ENCODE measurements at places on chromosomes 5 and 9.
A peak's percentile ranks its signal among the peaks of the same experiment; 100 is the strongest.

DNA sequence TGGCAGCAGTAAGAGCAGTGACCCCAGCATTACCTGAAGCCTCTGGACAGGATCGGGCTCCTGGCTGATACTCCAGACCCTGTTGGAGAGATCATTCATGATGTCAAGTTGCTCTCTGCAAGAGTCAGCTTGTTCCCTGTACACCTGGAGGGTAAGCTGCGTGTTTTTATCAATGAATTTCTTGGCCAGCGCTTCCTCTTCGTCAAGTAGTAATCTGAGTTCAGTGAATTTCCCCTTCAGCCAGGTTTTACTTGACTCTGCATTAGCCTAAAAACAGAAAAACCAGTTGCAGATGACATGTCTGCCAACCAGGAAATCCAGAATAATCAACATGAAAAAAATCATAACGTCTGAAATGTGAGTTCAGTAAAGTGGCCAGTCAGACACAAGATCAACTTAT lies 19.1 kb downstream of the TRIM14 start:
- no peak for DNase-seq

DNA sequence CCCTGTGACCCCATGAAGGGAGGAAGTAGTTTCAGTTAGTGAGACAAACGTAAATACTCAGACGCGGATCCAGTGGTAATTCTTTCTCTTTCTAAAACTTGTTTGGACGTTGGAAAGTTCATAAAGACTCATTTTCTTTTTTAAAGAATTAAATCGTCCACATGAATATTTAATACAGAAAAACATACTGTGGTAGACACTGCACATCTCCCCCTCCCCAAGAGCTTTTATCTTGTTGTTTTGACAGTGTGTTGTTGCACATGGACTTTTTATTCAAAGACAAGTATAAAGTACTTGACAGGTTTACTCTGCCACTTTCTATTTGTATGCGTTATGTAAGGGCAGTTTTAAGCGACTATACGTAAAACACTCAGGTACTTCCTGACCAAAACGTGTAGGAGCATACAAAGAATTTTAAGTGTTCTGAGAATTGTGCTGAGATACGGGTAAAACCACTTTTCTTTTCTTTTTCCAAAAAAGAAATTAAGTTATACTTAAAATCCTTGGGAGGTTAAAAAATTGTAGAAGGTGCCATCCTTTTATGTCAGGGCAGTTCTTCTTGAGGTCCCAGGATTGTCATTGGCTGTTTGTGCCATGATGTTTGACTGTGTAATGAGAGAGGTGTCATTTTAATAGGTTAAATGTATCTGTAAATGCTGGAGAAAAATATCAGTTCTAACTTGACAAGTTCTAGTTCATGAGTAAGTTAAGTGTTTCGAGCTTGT lies 1.3 kb downstream of the NIPBL start:
- DNase-seq = peak; percentile 42

DNA sequence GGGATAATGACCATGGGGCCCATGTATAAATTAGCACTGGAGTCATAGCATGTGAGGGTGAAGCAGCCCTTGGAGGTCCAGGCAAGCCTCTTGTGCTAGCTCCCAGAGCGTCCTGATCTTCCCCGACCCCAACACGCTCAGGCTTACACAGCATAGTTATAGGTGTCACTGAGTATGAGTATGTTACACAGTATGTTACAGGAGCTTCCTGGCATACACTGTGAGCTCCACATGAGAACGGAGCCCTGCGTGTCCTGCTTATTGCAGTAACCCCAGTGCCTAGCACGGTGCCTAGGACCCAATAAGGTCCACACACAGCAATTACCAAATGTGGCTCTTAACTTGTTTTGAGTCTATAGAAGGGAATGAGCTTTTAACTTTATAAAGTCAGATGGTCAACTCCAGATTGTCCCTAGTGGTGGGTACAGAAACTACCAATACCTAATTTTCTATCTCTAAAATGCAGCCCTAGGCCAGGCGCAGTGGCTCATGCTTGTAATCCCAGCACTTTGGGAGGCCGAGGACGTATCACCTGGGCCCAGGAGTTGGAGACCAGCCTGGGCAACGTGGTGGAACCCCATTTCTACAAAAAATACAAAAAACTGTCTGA lies 64.1 kb downstream of the PLAC8L1 start:
- peak; percentile 9 for DNase-seq

- no peak for DNase-seq
These were observed 60.6 kb downstream of the GGTA1 start for GRCh38 chr9:121439016-121439415.

DNA sequence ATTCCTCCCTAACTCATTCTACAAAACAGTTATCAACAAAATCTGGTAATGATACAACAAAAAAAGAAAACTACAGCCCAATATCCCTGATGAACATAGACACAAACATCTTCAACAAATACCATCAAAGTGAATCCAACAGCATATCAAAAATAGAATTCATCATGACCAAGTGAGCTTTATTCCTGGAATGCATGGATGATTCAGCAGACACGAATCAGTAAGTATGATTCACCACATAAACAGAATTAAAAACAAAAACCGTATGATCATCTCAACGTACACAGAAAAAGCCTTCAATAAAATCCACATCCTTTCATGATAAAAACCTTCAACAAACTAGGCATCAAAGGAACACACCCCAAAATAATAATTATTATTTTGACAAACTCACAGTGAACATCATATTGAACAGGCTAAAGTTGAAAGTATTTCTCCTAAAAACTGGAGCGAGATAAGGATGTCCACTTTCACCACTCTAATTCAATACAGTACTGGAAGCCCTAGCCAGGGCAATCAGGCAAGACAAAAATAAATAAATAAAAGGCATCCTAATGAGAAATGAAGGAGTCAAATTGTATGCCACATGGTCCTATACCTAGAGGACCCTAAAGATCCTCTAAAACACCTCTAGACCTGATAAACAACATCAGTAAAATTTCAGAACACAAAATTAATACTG lies 305.1 kb upstream of the RGMB start:
- DNase-seq = no peak

GRCh38 chr5:62937661-62938558 lies 359.3 kb downstream of the LRRC70 start:
- no peak for DNase-seq

- DNase-seq = no peak
These were observed 2.1 kb upstream of the INPP5E start for GRCh38 chr9:136441681-136442245.
